ENCODE measurements at places on chromosomes 12 and 14.

GRCh38 chr12:104568935-104569334, 112.2 kb downstream of the CHST11 start:
- DNase-seq, result no peak

DNA sequence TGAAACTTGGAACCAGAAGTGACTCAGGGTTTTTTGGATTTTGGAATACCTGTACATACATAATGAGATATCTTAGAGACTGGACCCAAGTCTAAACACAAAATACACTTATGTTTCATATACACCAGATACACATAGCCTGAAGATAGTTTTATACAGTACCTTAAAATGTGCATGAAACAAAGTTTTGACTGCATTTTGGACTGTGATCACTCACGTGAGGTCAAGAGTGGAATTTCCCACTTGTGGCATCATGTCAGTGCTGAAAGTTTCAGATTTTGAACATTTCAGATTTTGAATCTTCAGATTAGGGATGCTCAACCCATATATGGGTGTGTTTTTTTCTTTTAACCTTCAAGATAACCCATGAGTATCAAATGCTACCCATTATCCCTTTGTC, 6.6 kb downstream of the SBNO1 start:
- DNase-seq, result no peak

- DNase-seq, result no peak
Measured at GRCh38 chr14:90781876-90782275, 34.4 kb downstream of the TTC7B start.

DNA sequence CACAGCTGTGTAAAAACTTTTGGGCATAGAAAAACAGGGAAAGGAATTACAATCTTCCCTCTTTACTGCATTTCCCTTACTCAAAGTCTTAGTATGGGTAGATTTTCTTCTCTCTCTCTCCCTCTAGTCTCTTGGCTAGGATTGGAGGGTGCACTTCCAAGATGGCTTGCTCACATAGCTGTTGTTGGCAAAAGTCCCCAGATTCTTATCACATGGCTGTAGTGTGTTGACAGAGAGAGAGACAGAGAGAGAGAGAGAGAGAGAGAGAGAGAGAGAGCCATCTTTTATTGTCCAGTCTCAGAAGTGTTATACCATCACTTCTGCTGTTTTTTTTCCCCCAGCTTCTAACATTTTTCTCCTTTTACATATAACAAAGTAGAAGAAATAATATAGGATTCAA, 6.3 kb upstream of the OR4E2 start:
- no peak for DNase-seq

DNA sequence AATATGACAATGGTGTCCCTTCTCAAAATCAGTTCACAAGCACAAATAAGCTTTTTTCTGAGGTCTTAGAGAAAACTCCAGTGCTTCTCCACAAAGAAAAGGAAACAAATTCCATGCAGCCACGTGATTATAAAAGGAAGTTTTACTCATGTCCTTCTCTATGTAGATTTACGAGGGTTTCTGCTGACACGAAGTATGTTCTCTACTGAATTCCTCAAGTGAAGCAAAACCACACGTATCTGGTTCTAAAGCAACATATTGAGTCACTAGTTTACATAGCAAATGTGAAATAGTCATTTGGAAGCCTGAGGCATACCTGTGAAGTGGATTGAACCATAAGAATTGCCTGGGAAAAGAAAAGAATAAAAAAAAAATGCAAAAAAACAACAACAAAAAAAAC, 31.9 kb downstream of the BMP4 start:
- DNase-seq, result no peak

DNA sequence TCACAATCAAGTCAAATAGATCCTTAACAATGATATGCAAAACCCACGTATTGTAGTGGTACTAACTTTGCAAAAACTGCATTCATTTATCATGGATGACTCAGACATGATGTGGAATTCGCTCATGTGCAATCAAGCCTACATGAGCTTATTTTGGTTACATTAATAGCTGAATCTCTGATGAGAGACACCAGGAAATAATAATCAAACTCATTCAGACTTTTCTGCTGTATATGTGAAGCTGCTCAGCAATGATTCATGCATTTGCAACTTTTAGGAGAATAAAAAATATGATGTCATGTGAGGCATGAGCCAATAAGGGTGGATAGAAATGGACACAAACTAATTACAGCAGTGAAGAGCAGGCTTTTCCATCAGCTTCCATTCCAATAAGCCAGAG, 1075.8 kb upstream of the TMEM132C start:
- DNase-seq, result no peak

DNA sequence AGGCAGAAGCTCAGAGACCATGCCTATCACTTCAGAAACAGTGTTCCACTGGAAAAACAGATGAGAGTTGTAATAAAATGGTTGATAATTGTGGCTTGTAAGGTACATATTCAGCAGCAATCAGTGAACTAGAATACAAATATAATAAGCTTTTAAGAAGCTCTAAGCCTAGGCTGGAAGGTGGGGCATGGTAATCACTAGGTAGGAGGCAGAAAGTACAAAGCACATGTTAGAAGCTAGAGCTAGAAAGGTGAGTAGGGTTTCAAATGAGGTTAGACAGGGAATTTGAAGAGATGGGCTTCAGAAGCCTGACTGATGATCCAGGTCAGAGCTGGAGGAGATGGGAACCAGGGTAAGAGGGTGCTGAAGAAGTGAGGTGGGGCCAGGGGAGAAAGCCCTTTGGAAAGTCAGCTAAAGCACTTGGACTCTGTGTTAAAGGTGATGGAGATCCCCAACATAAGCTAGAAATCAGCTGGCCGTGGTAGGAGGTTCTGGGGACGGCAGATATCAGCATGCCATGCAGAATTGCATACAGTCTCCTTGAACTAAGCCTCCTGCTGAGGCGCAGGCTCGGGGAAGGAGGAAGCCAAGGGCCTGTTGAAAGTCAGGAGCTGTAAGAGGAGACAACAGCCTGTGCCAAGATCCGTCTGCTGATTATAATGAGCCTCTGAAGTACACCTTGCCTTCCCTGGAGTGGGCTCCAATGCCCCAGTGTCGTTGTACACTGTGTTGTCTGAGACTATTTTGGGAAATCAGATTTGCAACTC, 659.4 kb downstream of the BCL11B start:
- DNase-seq, result peak; percentile 56

- DNase-seq, result no peak
Measured at GRCh38 chr12:98725476-98726247, 80.6 kb downstream of the APAF1 start.

DNA sequence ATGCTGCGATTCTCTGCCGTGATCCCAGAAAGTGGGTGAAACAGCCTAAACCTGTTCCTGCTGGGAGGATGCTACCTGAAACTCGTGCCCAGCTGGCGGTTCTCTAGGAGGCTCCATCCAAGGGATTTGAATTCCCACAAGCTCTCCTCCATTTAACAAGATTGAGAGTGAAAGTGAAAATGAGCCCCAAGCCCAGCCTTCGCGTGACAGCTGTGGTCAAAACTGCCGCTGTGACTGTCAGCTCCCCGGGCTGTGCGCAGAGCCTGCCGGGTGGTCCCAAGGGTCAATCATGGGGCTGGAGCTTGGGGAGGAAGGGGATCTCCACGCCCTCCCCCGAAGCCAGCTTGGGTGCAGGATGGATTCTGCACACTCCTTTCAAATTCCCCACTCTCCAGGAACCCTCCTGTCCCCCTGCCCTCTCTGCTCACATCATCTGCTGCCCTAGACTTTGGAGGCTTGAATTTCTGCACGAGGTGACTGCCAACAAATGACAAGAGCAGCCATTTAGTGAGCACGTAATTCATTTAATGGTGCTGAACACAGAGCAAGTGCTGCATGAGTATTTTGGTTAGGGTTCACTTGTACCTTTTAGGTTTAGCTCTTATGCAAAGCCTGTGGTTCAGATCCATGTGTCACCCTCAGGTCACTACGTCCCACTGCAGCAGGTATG, 5.3 kb downstream of the ASB2 start:
- DNase-seq, result peak; percentile 87

DNA sequence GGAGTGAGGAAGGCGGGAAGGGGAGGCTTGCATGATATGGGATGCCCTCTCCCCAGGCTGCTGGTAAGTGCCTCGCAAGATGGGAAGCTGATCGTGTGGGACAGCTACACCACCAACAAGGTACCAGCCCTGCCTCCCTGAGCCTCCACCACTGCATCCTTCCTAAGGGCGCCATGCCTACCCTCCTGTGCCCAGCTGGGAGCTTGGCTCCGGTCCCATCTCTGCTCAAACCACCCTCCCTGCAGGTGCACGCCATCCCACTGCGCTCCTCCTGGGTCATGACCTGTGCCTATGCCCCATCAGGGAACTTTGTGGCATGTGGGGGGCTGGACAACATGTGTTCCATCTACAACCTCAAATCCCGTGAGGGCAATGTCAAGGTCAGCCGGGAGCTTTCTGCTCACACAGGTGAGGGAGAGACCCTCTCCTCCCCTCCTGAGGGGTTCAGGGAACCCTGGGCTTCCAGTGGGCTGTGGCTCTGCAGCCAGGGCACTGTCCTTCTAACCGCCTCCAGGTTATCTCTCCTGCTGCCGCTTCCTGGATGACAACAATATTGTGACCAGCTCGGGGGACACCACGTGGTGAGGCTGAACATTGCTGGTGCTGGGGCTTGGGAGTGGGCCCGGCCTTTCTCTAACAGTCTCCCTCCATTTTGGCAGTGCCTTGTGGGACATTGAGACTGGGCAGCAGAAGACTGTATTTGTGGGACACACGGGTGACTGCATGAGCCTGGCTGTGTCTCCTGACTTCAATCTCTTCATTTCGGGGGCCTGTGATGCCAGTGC, 2.6 kb downstream of the GNB3 start:
- DNase-seq, result no peak

- DNase-seq, result no peak
Measured at GRCh38 chr12:56987551-56988053, 18.7 kb downstream of the ZBTB39 start.

- no peak for DNase-seq
Measured at GRCh38 chr12:119772431-119772830, 104.5 kb downstream of the PRKAB1 start.

GRCh38 chr12:72493407-72493806, 221.2 kb downstream of the TRHDE start:
- no peak for DNase-seq

DNA sequence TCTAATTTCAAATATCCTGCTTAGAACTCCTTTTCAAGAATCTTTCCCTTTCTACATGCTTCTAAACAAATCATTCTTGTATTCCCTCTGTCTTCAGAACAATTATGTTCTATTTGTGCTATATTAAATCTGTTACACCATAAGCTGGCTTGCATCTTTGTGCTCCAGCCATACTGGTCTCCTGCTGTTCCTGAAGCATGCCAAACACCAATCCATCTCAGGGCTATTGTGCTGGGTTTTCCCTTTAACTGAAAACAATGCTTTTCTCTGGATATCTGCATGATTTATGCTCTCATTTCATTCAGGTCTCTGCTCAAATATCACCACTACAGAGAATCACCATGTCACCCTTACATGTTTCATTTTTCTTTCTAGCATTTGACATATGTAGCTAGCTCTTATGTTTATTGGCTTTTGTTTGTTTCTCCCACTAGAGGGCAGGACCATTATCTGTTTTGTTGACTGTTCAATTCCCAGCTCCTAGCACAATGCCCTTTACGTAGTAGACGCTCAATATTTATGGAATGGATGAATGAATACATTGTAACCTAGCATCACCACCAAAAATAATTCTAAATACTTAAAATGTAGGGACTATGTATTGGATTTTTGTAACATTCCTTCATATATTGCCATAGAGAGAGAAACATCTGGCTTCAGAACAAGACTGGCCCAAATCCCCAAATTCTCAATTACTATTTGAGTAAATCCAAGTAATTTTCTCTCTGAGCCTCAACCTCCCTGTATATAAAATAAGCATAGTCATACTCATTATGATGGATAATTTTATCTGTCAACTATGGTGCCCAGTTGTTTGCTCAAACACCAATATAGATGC, 302.0 kb upstream of the SYT1 start:
- DNase-seq, result peak; percentile 57

DNA sequence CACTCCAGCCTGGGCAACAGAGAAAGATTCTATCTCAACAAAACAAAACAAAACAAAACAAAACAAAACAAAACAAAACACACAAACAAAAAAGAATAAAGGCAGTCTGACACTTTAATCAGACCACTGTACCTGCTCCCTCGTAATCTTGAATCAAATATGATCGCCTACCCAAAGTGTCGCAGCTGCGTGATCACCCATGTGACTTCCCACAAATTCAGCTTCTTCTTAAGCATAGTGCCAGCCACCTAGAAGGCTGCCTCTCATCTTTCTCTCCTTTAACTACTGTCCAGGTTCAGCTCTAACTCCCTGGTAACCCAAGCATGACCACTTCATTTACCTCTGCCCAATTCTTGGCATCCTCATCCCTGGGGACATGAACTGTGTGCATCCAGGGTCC, 37.4 kb downstream of the FMNL3 start:
- DNase-seq, result no peak

GRCh38 chr12:111222523-111222922, 146.4 kb downstream of the PHETA1 start:
- no peak for DNase-seq

GRCh38 chr12:1126091-1126490, 135.1 kb downstream of the ERC1 start:
- no peak for DNase-seq

DNA sequence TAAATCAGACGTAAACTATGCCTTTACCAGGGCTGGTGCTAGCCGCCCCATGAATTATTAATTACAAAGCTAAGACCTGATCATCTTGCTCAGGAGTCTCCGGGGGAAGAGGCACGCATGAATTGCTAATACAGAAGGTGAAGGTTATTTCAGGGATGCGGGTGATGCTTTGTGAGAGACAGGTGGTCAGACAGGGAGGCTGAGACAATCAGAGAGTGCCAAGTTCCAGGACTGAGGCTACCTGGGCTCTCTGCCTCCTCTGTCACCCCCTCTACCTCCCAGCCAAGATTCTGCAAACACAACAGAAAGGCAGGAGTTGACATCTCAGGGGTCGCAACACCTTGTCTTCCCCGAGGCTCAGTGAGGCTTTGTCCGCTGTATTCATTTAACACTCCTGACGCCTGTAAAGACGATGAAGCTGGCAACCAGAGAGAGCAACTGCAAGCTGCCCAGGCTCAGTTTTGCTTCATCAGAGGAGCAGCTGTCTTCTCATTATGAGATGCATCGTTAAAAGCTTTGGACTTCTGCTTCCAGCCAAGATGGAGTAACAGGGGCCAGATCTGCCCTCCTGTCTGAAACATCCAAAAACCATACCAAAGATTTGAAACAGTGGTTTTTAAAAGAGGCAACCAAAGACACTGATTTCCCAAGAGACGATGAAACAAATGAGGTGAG, 46.6 kb downstream of the PRIMA1 start:
- no peak for DNase-seq

All from NCI-H524 treated with DMSO at 0.1 percent for 48 hours (cell line).